Activated effector memory CD4-positive, alpha-beta T cell treated with Interleukin-2 at 50 U/mL for 16 hours (primary cell): ENCODE measurements at places on chromosomes 13 and 19.

DNA sequence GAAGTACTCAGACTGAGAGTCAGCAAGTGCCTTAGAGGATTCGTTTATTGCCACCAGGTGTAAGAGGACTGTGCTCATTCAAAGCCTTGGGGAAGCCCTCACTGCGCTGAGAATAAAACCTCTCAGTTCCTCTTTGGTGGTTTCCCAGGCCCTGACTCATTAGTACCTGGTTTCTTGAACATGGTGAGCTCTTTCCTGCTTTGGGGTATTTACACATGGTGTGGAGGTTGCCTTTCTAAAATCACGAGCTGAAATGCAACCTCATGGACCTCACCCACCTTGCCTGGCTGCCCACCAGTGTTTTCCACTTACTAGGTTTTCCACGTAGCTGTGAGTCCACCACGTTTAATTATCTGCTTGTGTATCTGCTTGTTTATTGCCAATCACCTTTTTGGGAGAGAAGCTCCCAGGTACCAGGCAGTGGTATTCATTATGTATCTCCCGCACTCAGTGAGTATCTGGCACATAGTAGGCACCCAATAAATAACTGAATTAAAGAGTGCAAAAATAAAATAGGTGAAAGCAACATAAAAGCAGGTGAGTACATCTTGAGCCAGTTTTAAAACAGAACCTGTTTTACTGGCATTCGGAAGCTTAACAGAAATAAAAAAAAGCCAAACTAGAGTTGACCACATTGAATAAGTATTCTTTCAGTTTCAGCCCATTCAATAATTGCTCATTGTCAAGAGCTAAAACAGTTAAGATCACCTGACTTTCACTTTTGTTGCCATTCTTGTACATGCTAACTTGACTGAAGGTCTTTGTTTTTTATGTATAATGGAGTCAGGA, 533.0 kb downstream of the MYO16 start:
- DNase-seq = no peak

GRCh38 chr19:18541992-18542940, 1.1 kb downstream of the FKBP8 start:
- no peak for DNase-seq

DNA sequence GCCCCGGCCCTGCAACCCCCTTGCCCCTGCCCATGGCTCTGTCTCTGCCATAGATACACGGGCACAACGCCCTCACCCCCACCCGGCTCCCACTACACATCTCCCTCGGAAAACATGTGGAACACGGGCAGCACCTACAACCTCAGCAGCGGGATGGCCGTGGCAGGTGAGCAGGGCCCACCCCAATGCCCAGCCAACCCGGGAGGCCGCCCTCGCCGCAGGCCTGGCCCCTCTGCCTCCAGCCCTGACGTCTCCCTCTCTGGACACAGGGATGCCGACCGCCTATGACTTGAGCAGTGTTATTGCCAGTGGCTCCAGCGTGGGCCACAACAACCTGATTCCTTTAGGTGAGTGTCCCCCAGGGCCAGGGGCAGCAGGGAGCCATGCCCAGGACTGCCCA, 7.7 kb downstream of the YIPF2 start:
- no peak for DNase-seq

DNA sequence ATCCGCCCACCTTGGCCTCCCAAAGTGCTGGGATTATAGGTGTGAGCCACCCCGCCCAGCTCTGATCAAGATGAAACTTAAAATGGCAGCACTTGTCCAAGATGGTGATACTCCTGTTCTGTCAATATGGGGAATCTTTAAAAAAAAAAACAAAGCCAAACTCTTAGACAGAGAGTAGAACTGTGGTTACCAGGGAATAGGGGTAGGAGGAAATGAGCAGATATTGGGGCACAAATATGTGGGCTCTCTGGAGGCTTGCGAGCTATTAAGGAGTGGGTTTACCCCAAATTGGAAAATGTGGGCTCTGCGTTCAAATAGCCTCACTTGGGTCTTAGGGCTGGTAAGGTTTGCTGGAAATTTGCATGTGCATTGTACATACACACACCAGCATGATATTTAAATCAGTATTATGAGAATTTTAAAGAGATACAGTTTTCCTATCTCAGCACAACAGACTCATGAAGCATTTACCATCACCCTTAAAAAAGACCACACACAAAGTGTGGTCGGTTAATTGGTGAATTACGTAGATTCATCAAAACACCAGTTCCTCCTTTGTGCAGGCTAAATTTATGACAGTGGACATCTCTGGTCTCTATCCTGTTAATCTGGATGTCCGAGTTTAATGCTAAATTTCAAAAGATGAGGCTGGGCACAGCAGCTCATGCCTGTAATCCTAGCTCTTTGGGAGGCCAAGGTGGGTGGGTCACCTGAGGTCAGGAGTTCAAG, 11.3 kb downstream of the CD70 start:
- no peak for DNase-seq

DNA sequence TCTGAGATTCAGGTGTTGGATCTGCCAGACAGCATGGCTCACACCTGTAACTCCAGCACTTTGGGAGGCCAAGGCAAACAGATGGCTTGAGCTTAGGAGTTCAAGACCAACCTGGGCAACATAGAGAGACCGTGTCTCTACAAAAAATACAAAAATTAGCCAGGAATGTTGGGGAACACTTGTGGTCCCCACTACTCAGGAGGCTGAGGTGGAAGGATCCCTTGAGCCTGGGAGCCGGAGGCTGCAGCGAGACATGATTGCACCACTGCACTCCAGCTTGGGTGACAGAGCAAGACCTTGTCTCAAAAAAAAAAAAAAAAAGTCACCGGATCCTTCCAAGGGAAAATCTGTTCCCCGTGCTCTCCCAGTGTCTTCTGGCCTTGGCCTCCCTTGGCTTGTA, 109.2 kb downstream of the IRS2 start:
- DNase-seq = no peak

- DNase-seq = no peak
Observed at GRCh38 chr13:48804821-48805601, 151.3 kb downstream of the CYSLTR2 start.

GRCh38 chr19:44810234-44811121, 1.6 kb downstream of the BCAM start:
- no peak for DNase-seq

DNA sequence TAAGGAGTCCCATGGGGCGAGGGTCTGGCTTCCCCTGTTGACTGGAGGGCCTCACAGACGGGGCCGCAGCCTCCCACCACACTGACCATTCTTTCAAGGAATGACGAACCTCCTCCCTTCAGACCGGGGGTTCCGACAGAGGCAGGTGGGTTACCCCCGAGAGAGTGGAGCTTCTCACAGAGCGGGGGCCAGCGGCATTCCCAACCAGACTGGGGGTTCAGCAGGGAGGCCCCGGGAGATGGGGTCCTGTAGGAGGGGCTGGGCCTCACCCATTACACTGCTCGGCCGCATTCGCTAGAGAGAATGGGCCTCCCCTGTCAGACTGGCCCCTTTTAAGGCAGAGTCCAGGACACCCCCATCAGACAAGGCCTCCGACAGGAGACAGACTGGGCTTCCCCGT, 15.6 kb upstream of the C2CD4C start:
- no peak for DNase-seq

DNA sequence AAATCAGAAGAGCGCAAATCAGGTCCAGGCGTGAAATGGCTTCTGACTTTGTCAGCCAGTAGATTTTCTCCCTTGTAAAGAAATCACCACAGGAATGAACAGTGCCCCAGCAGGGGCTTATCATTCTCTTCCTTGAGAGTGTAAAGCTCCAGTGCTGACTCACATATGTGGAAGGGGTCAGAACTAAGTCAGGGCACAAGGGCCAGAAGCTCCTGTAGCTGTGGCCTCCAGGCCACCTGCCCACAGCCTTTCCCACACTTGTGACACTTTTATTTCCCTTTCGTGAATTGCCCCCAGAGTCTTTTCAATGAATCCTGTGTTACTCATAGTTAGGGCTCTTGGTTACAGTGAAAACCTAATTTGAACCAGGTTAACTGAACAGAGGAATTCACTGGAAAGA, 99.6 kb downstream of the SUCLA2 start:
- DNase-seq = no peak

DNA sequence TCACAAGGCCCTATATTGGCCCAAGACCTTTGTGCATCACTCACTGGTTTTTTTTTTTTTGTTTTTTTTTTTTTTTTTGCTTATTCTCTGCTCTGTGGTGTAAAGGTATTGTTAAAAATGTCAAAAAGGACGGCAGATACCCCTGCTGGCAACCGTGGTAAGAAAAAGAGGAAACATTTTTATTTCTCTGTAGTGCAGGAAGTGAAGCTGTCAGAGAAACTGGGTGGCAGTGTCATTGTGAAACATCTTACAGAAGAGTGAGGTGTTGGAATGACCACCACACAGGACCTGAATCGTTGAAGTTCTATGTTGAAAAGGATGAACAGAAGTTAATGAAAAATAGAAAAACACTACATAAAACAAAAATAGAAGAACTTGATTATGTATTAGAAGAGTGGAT, 346.4 kb downstream of the FGF9 start:
- no peak for DNase-seq

- DNase-seq = no peak
Observed at GRCh38 chr13:79492918-79493594, 12.1 kb downstream of the NDFIP2 start.

DNA sequence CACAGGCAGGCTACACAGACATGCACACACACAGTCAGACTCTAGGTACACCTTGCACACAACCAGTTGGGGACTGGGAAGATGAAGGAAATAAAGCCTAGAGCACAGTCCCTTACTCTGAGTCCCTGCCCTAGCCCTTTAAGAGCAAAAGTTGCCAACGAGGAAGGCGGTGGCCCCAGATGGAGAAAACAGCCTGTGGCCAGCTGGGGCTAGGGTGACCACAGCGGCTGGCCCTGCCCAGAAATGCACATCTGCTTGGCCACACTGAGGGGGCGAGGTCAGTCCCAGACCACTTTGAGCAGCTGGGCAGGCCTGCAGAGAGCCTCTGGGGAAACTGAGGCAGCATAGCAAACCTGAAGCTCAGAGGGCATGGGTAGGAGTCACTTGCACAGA, 52.3 kb downstream of the PTPRS start:
- no peak for DNase-seq

- no peak for DNase-seq
Observed at GRCh38 chr13:31614073-31614472, 125.3 kb upstream of the RXFP2 start.

- no peak for DNase-seq
Observed at GRCh38 chr13:33536601-33537000, 251.0 kb upstream of the STARD13 start.

GRCh38 chr19:45558399-45558878, 26.2 kb downstream of the OPA3 start:
- DNase-seq = peak; percentile 42

DNA sequence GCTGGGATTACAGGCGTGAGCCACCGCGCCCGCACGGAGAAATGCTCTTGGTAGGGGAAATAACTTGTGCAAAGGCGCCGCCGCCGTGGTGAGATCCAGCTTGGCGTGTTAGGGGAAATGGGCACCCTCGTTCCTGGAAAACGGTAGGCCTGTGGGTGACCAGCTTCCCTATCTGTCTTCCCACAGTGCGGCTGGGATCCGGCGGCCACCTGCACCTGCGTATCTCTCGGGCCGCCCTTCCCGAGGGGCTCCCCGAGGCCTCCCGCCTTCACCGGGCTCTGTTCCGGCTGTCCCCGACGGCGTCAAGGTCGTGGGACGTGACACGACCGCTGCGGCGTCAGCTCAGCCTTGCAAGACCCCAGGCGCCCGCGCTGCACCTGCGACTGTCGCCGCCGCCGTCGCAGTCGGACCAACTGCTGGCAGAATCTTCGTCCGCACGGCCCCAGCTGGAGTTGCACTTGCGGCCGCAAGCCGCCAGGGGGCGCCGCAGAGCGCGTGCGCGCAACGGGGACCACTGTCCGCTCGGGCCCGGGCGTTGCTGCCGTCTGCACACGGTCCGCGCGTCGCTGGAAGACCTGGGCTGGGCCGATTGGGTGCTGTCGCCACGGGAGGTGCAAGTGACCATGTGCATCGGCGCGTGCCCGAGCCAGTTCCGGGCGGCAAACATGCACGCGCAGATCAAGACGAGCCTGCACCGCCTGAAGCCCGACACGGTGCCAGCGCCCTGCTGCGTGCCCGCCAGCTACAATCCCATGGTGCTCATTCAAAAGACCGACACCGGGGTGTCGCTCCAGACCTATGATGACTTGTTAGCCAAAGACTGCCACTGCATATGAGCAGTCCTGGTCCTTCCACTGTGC, 2.4 kb downstream of the GDF15 start:
- DNase-seq = peak; percentile 71

DNA sequence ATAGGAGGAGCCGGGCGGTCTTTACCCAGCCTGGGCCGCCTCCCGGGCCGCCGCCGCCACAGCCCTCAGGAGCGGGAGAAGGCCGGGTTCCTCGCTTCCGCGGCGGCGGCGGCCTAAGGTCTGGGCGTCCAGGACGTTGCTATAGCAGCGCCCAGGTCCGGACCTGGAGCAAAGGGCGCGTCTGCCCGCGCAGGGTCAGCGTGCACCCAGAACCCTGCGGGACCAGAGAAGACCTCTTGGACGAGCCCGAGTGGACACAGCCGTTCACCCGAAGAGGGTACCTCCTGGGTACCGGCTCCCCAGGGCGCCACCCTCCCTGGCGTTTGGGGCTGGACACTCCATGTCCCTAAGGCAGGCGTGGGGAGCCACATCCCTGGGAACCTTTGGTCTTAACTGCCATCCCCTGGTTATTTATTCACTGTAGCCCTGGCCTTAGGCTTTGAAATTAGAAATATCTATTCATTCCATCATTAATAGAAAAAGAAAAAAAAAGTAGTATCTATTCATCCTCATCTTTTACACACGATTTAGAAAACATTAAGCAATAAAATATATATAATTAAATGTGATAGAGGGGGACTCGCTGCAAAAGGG, 2.4 kb downstream of the DZIP1 start:
- DNase-seq = no peak

DNA sequence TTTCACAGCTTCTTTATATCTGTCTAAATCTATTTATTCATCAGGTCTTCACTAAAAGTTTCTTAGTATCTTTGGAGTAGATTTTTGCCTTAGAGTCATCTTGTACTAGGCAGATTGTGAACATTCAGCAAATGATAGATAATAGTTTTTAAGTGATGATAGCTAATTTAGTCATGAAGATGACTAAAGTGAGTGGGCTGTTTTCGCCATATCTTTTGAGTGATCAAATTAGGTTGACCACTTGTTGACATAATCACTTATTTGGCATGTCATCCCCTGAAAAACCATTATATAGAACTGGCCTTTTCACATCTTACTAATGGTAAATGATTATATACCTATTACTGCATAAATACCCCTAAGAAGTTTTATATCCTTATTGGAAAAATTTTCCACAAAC, 999.2 kb downstream of the PCDH17 start:
- DNase-seq = no peak

DNA sequence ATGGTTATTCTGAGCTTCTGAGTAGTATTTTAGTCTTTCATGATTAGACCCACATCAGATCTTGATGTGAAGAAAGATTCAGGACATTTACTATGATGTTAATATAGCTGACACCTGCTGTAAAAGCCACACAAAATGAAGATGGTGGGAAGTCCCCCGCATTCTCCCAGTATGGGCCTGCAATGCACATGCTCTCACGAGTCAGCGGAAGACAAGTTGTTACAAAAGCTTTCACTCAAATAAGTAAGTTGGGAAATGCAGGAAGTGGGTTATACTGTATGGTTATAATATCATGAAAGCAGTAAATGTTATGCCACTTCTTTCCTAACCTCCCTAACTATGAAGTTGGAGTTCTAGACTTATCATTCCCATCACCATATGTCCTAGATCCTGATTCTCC, 171.9 kb downstream of the KLF5 start:
- DNase-seq = no peak
